Pulmonary artery endothelial cell (primary cell): ENCODE measurements at places on chromosomes 7 and 10.

- no peak for DNase-seq
These were observed 95.7 kb downstream of the POU6F2 start for GRCh38 chr7:39073432-39073831.

DNA sequence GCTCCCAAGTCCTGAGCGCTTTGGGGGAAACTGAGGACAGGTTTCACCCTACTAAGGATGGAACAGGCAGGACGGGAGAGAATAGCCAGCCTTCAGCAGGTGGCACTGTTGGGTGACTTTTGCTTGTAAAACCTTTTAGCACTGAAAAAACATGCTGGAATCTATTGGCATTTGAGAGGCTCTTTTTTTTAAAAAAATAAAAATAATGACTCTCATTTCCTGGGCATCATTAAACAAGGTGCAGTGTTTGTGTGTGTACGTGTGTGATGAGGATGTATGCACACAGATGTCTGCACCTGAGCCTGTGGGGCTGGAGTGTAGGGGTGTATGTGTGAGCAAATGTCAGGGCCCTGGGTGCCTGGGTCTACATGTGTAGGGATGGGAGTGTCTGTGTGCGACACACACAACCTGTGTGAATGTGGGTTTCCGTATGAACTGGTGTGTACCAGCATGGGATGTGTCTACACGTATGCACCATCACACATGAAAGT lies 177.9 kb downstream of the RPS24 start:
- no peak for DNase-seq

DNA sequence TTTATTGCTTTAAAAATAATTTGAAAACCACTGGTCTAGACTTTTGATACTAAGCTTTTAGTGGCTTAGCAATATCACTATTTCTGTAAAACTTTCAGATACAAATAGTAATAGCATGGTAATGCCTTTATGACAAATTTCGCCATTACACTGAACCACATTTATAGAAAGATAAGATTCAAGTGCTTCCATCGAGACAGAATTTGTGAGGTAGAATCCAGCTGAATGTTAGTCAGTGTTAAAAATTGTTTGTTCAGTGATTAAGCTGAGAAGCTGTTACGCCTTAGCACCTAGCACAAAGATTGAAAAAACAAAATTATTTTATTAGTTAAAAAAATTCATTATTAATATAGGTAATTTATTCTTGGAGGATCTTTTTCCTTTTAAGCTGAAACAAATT lies 36.5 kb downstream of the GNAT3 start:
- DNase-seq: no peak

DNA sequence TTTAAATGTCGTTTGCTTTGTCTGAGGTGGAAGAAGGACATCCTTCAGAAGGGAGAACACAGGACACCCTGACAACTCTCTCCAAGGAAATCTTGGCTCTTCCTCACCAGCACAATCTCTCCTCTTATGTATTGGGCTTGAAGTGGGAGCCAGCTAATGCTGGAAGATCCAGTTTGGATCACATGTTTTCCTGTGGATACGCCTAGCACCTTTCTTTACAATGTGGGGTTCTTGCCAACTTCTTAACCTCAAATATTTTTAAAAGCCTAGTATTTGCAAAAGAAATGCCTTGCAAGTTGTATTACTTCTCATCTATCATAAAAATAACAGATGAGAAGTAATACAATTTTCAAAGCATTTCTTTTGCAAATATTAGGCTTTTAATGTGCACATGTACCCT lies 76.4 kb downstream of the FRMD4A start:
- DNase-seq: no peak

- DNase-seq: no peak
These were observed 174.5 kb upstream of the AKR1E2 start for GRCh38 chr10:4651404-4652037.

DNA sequence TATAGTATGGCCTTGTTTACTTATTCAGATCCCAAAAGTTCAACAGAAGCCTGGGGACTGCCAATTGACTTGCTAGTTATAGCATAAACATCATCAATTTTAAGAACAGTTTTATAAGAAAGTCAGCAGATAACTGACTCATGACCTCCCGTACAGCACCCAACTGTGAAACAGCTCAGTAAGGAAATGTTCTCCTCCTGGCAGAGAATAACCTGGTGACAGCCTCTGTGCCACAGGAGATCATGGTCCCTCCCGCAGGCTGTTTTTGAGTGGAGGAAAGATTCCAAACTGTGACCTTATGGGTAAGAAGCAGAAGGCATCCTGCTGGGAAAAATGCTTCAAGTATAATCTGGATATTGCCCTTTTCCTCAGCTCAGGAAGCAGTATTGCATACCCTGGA lies 182.5 kb downstream of the SEMA3D start:
- no peak for DNase-seq

DNA sequence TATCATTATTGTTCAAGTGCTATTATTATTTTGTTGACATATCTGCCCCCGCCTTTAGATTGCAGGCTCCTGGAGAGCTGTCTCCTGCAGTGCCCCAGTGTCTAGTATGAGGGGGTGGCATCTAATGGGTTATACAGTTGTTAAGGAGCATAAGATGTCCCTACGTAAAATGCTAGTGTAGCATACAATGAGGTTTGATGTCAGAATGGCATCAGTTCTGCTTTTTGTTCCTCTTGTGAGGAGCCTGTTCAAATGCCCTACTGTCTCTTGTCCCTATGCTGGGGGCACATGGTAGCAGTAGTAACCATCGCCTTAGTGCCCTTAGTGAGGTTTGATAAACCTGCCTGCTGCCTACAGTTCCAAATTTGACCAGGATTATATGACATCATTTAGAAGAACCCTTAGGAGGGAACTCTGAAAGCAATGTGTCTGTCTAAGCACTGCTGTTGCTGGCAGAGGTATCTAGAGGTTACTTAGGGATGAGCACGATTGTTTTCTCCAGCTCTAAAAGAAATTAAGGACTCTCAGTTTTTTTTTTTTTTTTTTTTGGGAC lies 9.7 kb downstream of the CREM start:
- no peak for DNase-seq

DNA sequence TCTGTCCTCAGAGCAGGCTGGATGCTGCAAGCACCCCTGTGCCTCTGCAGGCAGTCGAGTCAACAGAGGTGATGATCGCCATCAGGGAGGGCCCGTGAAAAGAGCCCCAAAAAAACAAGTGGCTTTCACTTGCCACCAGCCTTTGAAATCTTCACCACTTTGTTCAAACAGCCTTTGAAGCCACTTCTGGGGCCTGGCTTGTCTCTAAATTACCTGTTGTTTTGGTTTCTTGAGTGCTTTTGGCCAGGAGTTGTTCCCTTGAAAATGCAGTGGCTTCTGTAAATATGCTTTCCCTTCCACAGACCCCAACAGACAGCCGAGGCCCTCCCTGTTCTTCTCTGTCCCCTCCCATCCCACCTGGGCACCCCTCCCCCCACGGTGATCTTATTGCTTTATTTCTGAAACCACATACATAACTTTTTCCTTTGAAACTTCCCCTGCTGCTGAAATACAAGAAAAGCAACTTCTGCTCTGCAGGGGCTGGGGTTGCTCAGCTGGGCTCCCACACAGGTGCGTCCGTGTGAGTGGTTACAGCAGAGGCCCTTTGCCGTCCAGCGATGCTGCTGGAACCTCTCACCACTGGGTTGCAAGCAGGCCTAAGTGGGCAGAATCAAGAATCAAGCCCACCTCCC lies 283.8 kb upstream of the SHH start:
- DNase-seq: no peak

DNA sequence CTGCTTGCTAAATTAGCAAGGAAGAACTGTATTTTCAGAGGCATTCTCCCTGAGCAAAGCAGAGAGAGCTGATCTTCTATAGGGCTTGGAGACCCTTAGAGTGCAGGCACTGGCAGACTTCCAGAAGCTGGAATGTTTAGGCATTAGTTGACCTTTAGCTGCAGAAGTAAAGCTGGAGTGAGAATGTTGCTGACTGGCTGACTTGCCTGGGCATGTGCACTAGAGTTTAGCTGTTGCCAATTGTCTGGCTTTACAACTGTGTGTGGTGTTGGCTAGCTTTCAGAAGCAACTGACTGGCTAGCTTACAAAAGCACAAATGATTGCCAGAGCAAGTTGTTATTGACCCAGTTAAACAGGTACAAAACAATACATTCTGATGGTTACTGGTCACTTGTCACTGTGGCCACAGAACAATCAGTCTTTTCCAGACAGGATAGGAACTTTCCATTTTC lies 25.1 kb downstream of the FAM13C start:
- DNase-seq: no peak

GRCh38 chr10:74929197-74929596 lies 102.8 kb downstream of the KAT6B start:
- DNase-seq: no peak

DNA sequence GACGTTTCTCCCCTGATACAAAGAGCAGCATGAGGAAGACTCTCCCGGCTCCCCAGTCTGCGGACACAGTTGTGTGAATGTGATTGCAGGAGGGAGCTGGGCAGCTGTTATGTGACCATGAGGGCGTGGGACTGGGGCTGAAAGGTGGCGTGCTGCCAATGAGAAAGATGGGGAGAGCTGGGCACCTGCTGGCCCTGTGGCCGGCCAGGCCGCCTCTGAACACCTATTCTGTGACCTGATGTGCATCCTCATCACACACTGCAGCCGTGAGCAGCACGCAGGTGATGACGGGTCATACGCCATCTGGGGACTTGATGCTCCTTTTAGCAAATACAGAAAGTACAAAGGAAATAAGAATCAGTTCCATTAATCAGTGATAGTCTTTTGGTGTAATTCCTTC lies 86.9 kb downstream of the MGMT start:
- no peak for DNase-seq

GRCh38 chr7:17495655-17496394 lies 197.4 kb downstream of the AHR start:
- DNase-seq: no peak

- DNase-seq: peak; percentile 100
These were observed at the start of gene FBXO24 for GRCh38 chr7:100586266-100587025. FBXO24 (plus strand) TSS chr7:100586328; CDS start chr7:100586626, 298 bp downstream.

- DNase-seq: no peak
These were observed 49.7 kb upstream of the NRF1 start for GRCh38 chr7:129561677-129562359.
